ENCODE measurements at places on chromosomes 4 and X. TPM values are rescaled to one million over a fixed set of nuclear protein-coding genes. Genes with fewer than 3 reads are reported as not detected.

The CPLX1 gene
- 0.31 TPM for polyA plus RNA-seq

The TLR7 gene
- 0.60 TPM for polyA plus RNA-seq

The DUX4 gene
- not detected for polyA plus RNA-seq

The PUDP gene
- polyA plus RNA-seq = 31.4 TPM

The ESX1 gene
- polyA plus RNA-seq = not detected

The ARX gene
- polyA plus RNA-seq = 4.9 TPM

The NEIL3 gene
- 3.5 TPM for polyA plus RNA-seq

The RIBC1 gene
- 0.60 TPM for polyA plus RNA-seq

The NR3C2 gene
- 16.0 TPM for polyA plus RNA-seq

The NIPAL1 gene
- polyA plus RNA-seq = 5.1 TPM

The TMEM47 gene
- 103 TPM for polyA plus RNA-seq

The ADH7 gene
- polyA plus RNA-seq = 0.05 TPM

DNA sequence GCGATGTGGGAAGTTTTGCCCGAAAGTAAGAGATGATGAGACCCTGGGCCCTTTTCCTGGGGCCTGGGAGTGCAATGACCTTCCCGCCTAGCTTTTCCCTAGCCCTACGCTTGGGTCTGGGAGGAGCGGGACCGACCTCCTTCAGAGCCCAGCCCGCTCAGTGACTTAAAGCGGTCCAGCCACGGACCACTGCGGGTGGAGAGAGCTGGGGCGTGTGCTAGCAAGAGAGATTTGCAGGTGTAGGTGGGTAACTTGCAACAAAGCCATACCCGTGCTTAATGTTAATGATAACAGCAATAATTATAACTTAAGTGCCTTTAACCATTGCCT, 503 bp upstream of the PDE5A start:
- no peak for DNase-seq

DNA sequence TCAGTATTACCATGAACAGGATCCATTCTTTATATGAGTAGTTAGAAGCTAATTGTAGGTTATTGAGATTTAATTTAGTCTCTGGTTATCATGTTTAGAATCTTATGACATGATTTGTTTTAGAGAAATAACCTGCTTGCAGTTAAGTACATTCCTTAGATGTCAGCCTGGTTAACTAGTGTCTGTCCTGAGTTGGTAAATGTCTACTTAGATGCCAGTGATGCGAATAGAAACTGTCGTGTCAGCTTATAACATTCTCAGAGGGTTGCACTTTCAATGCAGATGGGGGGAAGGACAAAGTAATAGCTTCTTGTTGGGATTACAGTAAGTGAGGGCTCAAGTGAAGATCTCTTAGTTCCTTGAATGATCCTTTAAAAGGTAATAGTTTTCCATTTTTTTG, 227.8 kb upstream of the SPRY1 start:
- no peak for DNase-seq

- no peak for DNase-seq
These were observed 79.8 kb downstream of the ADAMTS3 start for GRCh38 chr4:72489267-72489666.

DNA sequence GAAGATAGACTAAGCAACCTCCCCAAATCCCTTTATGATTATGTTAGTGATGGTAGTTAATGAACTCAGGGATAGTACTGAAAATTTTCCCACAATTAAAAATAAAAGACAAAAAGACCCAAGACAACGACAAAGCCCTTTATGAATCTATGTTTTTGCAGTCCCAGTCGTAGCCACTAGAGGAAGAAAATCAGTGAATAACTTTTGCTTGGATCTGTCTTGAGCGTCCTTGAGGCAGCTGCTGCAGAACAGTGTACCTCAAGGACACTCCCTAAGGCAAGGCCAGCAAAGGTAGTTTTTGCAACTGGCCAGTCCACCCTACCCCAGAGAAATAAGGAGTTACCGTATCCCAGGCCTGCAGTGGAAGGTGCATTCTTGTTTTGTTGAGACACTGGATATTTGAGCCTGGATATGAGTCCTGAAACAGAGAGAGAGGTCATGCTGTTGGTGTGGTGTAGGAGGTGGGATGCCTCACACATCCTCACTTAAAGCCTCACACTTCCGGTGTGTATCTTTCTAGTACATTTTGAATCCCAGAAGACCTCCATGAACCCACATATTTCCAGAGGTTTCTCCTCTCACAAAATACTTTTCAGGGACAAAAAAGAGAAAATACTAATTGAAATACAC, 8.7 kb upstream of the TIMM8A start:
- DNase-seq = no peak

GRCh38 chr4:122480655-122481487, 24.3 kb upstream of the IL2 start:
- DNase-seq = no peak

GRCh38 chr4:67291644-67292043, 253.7 kb downstream of the CENPC start:
- DNase-seq = no peak

GRCh38 chr4:77500801-77501200, 104.8 kb upstream of the CXCL13 start:
- peak; percentile 41 for DNase-seq

DNA sequence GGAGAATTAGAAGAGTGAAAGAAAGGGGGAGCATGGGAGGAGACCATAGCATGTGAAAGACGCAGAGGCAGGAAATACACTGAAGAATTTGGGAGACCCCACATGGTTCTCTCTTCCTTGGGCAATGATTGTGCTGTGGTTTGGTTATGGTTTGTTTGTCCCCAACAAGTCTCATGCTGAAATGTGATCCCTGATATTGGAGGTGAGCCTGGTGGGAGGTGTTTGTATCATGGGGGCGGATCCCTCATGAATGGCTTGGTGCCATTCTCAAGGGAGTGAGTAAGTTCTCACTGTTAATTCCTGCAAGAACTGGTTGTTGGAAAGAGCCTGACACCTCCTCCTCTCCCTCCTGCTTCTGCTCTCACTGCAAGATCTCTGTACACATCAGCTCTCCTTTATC, 78.6 kb upstream of the RAI2 start:
- DNase-seq = no peak

DNA sequence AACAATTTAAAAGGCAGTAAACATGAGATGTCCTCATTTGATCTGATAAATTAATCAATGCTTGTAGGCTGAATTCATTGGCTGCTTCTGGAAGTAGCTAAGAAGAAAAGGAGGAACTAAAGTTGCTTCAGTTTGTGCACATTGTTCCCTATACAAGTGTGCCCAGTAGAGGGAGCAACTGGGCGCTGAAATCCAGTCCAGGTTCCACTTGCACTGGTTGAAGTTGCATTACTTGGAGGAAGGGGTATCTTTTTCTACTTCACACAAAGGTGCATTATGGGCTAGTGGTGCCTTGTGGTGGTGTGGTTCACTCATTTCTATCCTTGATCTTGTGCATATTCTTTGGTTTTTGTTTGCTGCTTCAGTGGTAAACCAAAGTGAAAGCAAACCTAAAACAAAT, 67.9 kb upstream of the SOX3 start:
- DNase-seq = peak; percentile 17

- DNase-seq = no peak
These were observed 3.6 kb downstream of the ATP10D start for GRCh38 chr4:47488706-47489105.

DNA sequence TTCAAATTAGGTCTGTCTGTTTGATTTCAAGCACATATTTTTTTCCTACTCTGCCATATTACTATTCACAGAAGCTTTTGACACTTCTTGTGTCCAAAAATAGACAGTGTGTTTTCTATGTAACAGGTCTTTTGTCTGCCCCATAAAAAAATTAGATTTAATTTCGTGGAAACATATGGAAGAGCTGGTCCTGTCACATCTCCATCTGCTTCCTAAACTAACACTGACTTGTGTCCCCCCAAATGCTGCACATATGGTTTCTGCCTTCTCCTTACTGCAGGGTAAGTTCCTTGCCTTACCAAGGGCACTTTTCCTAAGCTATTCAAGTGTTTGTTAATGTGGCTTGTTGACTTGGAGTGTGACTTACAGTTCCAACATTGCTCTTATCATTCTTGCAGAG, 340.7 kb upstream of the ARX start:
- DNase-seq = no peak

- DNase-seq = no peak
These were observed 4.3 kb downstream of the GPR34 start for GRCh38 chrX:41693024-41693423.

DNA sequence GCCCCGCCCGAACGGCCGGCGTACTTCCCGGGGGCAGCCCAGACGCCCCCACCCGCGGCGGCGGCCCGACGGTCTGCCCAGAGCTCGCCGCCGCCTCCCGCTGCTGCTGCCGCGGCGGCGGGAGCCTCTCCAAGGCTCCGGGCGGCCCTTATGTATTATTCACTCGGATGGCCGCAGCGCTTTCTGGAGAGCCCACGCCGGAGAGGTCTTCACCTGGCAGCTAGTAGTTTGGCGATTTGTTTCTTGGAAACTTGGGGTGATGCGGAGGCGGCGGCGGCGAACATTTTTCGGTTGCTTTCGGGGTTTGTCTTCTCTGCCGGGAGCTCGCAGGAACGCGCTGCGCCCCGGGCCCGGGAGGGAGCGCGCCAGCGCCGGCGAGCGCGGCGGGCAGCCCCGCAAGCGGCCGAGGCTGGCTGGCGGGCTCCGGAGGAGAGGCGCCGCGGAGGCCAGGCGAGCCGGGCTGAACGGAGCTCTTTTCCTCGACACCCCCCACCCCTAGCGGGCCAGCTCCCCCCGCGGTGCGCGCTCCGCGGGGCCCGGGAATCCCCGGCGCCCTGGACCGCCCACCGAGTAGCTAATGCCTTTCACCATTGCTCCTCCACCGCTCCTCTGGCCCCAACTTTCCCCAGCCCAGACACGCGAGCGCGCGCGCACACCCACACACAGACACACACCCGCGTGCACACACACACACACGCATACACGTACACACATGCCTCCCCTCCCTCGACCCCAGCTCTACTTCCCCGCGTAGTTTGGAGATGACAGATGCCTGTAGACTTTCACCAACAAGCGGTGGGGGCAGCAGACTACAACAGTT, 113.5 kb downstream of the DHX15 start:
- DNase-seq = peak; percentile 32

- no peak for DNase-seq
These were observed 66.9 kb downstream of the SYNPO2 start for GRCh38 chr4:118955515-118955914.

- DNase-seq = peak; percentile 75
These were observed at the start of gene ARX for GRCh38 chrX:25015486-25016360. ARX (minus strand) TSS chrX:25015965; CDS start chrX:25015737, 228 bp downstream.

- no peak for DNase-seq
These were observed 23.2 kb downstream of the PSMD10 start for GRCh38 chrX:108068121-108068520.

DNA sequence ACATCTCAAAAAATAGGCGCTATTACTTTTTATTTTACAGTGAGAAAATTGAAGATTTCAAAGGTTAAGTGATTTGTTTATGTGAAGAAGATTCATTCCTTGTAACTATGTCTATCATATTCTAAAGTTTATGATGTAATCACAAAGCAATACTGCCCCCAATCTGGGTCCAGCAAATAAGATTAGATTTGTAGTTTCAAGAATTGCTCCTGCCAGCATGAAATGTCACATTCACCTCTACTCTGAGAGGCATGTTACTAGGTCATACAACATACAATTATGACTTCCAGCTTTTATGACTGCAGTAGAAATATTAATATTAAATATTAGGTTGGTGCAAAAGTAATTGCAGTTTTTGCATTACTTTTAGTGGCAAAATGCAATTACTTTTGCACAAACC, 976.2 kb downstream of the FSTL5 start:
- DNase-seq = no peak

GRCh38 chr4:2689114-2689513, 67.0 kb downstream of the TNIP2 start:
- no peak for DNase-seq

- no peak for DNase-seq
These were observed 35.5 kb downstream of the RNF212 start for GRCh38 chr4:1077711-1078477.

DNA sequence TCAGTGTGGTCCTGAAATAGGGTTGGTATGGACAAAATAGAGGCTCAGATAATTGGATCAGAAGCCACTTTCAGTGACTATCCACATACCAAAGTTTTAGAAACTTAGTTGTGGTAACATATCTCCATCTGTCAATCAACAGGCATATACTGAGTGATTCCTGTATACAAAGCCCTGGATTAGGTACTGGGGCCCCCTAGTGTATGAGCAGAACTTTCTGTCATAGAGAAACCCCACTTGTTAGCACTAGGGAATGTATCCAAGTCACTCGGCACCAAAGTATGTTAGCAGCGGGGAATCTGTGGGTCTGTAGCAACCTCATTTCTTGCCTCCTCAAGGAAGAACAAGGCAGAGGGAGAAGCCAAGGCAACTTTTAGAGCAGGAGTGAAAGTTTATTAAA, 50.7 kb downstream of the MAP7D3 start:
- no peak for DNase-seq

DNA sequence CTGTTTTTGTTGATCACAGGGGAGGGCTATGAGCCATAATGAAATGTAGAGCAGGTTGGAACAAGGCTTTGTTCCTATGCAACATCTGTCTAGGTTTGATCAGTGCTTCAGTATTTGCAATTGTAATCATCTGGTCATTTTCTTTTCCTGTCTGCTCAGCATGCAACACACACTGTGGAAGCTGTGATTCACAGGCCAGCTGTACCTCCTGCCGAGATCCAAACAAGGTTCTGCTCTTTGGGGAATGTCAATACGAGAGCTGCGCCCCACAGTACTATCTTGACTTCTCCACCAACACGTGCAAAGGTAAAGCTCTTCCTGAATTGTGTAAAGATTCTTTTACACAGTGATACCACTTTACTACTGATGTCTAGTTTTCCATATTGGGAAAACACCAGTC, 181.9 kb upstream of the ANXA3 start:
- no peak for DNase-seq

GRCh38 chr4:28386776-28387175, 1526.1 kb downstream of the STIM2 start:
- no peak for DNase-seq

GRCh38 chrX:109351557-109351956, 130.3 kb downstream of the GUCY2F start:
- no peak for DNase-seq

DNA sequence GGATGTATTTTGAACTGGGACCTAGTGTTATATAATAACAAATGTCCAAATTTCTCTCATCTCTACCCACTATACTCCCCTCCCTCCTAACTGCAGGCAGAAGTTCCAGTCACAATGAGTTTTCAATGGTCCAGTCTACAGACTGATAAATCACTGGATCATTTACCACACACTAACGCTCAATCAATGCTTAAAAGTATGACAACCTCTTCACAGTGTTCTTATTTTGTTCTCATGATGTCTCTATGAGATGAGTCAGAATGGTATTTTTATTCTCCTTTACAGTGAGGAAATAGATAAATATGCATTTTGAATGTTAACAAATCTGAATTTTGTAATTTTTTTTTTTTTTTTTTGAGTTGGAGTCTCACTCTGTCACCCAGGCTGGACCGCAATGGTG, 83.7 kb upstream of the ETNPPL start:
- no peak for DNase-seq
